Pulmonary artery endothelial cell (primary cell): ENCODE measurements at places on chromosomes 16 and 17.

GRCh38 chr17:17119106-17119505 is 76.8 kb downstream of the MPRIP start:
- no peak for DNase-seq

DNA sequence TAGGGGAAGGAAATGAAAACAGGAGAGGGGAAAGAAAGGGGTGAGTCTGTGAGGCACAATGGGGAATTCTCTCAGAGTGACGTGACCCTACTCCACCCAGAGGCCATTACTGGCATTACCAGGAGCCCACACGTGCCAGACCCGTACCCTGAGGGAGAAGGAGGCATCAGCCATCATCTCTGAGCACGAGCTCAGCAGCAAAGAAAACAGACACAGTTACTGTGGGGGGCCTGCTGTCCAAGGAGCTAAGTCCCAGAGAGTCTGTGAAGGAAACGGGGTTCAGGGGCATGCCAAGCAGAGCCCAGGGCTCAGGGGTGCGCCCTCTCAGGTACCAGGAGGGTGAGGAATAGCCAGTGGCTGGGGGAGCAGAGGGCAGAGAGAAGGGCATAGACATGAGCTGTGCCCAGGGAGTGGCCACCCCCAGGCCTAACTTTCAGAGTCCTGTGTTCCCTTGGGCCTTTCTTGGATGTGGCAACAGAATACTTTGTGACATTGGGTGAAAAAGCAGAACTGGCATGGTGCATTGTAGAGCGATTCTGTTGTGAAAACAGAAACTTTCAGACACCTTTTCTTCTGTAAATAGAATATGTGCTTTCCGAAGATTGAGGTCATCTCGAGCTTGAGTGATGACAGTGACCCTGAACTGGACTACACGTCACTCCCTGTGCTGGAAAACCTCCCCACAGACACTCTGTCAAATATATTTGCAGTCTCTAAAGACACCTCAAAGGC is 11.3 kb downstream of the TAF1C start:
- DNase-seq, result no peak

- DNase-seq, result no peak
Observed at GRCh38 chr17:6374761-6375312, 60.1 kb downstream of the AIPL1 start.

DNA sequence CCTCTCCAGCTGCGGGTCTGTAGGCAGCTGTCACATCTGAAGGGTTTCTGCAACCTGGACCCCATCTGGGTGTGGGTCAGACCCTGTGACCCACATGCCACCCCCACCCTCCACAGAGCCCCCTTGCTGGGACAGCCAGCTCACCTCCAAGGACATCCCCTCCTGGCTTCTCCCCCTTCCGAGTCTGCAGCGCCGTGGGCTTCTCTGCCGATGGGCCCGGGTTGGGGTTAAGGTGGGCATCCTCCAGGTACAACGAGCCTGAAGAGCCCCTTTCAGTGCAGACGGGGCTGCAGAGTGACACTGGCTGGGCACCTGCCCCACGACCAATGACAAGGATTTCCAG is 28.9 kb downstream of the OR1D5 start:
- no peak for DNase-seq

- DNase-seq, result no peak
Observed at GRCh38 chr17:76017481-76018339, 9.4 kb downstream of the EVPL start.

DNA sequence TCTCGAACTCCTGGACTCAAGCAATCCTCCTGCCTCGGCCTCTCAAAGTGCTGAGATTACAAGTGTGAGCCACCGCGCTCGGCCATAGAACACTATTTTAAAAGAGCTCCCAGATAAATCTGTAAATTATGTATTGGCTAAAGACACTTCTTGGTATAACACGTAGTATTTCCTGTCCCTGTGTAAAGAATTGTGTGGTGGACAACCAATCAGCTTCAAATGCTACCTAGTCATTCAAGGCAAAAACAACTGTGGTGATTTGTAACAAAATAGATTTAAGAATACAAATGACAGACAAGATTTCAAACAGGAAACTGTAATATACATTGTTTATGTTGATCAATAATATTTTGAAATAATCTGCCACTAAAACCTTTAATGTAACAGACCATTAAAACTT is 14.6 kb downstream of the CRLF3 start:
- DNase-seq, result no peak

DNA sequence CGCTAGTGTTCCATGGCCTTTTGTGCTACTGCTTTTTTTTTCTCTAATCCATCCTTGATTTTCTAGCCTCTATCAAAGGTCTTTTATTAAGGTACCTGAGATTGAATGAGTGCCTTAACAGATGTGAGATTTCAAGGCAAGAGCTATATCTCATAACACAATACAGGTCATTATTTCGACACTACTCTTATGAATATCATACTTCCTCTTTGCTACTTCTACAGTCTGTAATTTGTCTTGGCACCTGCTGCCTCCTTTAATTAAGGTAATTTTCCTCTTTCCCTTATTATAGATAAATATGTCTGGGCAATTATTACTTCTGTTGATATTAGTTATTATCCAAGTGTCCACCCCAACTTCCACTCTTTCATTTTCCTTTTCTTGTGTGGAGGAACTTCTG is 5.3 kb downstream of the KRT28 start:
- DNase-seq, result no peak

DNA sequence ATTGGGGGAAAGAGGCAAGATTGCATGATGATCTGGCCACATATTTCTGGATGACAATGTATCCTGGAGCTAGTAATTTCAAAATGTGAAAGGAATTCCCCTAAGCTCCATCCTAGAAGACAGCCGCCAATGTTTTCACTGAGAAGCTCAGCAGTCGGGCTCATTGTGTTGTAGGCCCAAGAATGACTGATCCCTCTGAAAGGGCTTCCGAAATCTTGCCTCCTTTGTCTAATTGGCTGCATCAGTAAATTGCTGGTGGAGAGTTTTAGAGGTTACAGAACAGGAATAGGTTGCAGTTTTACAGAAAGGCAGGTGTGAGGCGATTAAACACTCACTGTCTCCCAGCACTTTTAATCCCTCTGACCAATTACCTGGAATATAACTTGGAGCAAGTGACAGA is 464.1 kb upstream of the SALL1 start:
- DNase-seq, result no peak
